ENCODE measurements at places on chromosomes 2 and 18. TPM values are rescaled to one million over a fixed set of nuclear protein-coding genes. Genes with fewer than 3 reads are reported as not detected.

- DNase-seq, result no peak
These were observed 1277.7 kb upstream of the NXPH2 start for GRCh38 chr2:140057928-140058327.

DNA sequence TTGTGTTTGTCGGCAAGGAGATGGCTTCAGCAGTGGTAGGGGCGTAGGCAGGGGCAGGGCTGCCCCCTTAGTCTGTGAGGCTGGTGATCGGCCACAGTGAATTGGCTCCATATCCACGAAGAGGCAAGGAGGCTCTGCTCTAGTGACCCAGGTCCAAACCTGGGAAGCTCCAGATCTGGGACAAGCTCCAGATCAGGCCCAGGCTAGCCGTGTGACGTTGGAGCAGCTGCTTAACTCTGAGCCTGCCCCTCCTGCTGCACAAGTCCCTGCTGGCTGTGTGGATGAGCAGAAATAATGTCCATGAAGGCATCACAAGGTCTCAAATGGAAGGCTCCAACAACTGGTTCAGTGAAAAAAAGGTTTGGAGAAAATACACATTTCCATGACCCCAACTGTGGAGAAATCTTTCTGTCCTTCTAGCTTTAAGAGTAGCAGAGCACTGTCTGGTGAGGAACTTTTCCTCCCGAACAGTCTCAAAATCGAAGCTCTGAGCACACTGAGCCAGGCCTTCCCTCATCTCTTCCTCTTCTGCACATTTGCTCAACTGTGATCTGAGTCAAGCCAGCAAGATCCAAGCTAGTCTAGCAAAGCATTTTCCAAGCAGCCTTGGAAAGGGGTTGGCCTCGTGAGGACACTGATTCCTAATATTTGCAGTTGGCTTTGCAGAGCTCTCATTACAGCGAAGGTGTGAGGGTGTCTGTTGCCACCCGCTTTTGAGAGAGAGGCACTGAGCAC lies 67.0 kb upstream of the TCF7L1 start:
- no peak for DNase-seq

DNA sequence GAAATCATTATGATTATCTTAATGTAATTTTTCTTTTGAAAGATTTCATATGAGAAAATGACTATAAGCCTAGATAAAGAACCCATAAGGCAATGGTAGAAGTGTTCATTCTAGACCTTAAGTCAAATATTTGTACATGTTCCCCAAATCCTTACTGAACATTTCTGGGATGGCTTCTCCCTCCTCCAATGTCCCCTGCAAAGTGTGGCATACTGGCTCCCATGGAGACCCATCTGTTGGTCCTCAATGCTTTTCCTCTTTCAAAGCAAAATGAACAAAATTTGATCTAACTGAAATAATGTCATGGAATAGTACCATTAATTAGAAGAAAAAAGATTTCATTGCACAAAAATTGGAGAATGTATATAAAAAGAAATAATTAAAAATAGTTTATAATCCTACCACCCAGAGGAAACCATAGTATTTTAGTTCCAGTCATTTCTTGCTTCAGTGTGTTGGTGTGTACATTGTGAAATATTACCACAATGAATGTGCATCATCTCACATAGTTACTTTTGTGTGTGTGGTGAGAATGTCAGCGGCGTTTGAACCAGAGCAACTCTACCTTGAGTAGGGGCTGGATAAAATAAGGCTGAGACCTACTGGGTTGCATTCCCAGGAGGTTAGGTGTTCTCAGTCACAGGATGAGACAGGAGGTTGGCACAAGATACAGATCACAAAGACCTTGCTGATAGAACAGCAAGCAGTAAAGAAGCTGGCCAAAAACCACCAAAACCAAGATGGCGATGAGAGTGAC lies 181.3 kb downstream of the UXS1 start:
- no peak for DNase-seq

DNA sequence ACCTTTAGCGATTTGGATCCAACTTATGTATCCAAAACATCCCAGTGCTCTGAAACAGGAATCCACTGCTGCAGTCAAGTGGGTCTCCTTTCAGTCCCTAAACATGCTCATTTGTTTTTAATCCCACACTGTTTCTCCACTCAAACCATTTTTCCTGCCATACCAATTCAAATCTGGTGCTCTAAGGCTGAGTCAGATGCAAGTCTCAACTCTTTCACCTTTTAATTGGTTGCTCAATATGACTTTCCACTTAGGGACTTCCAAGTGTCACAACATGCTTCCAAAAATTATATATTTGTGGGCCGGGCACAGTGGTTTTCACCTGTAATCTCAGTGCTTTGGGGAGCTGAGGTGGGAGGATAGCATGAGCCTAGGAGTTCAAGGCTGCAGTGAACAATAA lies 113.4 kb upstream of the TANK start:
- no peak for DNase-seq

Gene EFHD1
- 10.0 TPM for total RNA-seq

Gene ME2
- 50.0 TPM for total RNA-seq

Gene LYG2
- total RNA-seq, result not detected
